Renal cortex interstitium (tissue), 15 donors: ENCODE measurements at places on chromosomes 11 and 22. TPM values are rescaled to one million over a fixed set of nuclear protein-coding genes. Genes with fewer than 3 reads are reported as not detected.

GRCh38 chr11:22582151-22582410, 43.5 kb downstream of the FANCF start:
- DNase-seq: no peak

GRCh38 chr22:32803020-32803737, 1.7 kb downstream of the TIMP3 start:
- DNase-seq: no peak

DNA sequence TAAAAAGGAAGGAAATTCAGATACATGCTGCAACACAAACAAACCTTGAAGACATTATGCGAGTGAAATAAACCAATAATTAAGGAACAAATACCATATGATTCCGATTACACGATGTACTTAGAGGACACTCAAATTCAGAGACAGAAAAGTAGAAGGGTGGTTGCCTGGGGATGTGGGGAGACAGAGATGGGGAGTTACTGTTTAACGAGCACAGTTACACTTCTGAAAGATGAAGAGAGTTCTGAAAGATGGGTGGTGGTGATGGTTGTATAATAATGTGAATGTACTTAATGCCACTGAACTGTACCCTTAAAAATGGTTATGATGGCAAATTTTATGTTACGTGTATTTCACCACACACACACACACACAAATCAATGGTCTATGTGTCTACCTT, 14.7 kb downstream of the ZBTB44 start:
- DNase-seq: no peak

- no peak for DNase-seq
These were observed 478.2 kb downstream of the BUD13 start for GRCh38 chr11:116294630-116295029.

DNA sequence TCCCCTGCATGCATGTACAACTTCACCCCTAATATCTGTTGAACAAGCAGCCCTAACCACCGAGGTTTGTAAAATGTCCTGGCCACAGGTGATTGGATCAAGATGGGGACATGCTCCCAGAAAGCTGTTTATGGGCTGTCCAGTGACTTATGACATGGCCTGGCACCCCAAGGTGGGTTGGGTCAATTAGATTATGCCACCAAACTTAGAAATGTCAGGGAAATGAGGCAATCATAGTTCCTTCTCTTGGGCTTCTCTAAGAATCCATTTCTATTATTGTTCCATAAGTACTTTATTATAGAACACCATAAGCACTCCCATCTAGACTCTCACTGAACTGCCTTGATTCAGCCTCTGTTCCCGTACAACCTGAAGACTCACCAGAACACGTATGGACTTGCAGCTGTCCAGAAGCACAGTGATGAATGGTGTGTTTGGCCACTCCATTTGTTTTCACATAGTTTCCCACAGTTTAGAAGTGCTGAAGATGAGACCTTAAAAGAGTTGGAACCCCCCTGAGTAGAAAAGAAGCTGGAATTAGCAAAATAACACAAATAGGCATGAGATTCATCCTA, 45.5 kb upstream of the OLFML1 start:
- DNase-seq: no peak

Gene CD59
- polyA plus RNA-seq: 244 TPM

Gene MMP11
- 21.6 TPM for polyA plus RNA-seq

Gene LRRC4C
- polyA plus RNA-seq: 12.7 TPM

DNA sequence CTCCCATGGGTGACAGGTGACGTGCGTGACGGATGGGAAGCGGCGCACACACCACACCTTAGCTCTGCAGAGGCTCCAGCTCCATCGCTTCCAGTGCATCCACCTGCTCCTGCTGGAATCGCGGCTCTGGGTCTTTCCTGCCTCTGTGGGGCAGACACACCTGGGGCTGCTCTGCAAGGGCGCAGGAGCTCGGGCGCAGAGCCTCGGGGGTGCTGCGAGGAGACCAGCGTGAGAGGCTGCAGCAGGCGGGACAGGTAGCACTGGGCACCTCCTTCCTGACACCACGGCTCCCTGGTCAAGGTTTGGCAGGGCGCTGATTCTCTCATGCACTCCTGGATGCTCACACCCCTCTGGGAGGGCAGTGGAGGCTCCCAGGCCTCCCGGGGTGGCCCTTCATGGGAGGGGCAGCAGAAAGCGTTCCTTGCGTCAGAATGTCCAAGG, 1494.3 kb downstream of the BRD1 start:
- no peak for DNase-seq

Gene APOBEC3C
- 10.6 TPM for polyA plus RNA-seq

DNA sequence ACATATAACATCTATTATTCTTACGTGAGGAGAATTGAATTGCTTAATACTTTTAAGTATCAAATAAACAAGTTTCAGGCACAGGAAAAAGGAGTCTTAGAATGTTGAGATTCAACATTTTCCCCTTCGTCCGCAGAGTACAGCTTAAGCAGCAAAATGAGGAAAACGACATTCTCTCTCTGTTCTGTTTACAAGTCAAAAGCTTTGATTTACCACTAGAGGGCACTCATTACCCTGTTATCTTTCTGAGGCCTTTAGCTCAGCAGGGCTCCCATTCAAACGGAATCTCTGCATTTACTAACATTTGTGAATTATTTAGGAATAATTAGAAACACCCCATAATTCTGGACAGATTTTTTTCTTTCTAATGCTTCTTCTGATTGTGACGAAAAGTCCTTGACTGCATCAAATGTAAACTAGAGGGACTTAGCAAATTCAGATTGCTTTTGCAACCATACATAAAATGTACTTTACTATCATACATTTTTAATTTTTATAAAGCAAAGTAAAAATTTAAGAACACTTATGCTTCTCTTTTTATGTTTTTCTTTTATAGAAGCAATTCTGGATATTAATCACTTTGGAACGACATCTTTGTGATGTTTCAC, 75.0 kb downstream of the JRKL start:
- DNase-seq: peak; percentile 57

Gene POLD3
- 35.3 TPM for polyA plus RNA-seq

Gene GAL
- 0.33 TPM for polyA plus RNA-seq

Gene MRGPRX3
- polyA plus RNA-seq: not detected

- no peak for DNase-seq
These were observed 205.2 kb upstream of the KIRREL3 start for GRCh38 chr11:127205688-127206217.

- DNase-seq: no peak
These were observed 3.5 kb downstream of the INPP5J start for GRCh38 chr22:31126128-31126868.

Gene GUCY1A2
- 3.0 TPM for polyA plus RNA-seq

- no peak for DNase-seq
These were observed 12.4 kb downstream of the MYH9 start for GRCh38 chr22:36375071-36375980.

Gene MAJIN
- 1.1 TPM for polyA plus RNA-seq

Gene TMEM109
- polyA plus RNA-seq: 80.1 TPM

- no peak for DNase-seq
These were observed 591.8 kb upstream of the KIRREL3 start for GRCh38 chr11:127592371-127592770.

DNA sequence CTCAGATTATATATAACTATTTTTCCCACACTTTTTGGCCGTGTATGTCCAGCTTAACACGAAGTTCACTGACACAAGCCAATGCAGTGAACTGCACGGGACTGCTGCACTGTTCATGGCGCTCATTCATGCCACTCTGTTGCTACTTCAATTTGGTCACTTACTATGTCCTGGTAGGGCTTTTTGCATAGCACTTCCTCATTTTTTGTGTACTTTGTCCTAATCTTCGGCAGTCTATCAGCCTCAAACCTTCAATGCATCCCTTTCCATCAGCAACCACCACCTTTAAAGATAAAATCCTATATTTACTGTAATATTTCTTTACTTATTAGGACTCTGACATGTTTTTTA, 18.7 kb upstream of the ARHGAP32 start:
- DNase-seq: no peak

Gene TMPRSS5
- 2.5 TPM for polyA plus RNA-seq

GRCh38 chr11:119685111-119685746, 43.8 kb downstream of the NECTIN1 start:
- DNase-seq: no peak

GRCh38 chr11:64484191-64485022, 106.6 kb upstream of the SLC22A12 start:
- DNase-seq: no peak

Gene PNPLA3
- 2.1 TPM for polyA plus RNA-seq

Gene PARVG
- polyA plus RNA-seq: 2.4 TPM

Gene NCF4
- 3.4 TPM for polyA plus RNA-seq

Gene OR6A2
- 0.05 TPM for polyA plus RNA-seq

DNA sequence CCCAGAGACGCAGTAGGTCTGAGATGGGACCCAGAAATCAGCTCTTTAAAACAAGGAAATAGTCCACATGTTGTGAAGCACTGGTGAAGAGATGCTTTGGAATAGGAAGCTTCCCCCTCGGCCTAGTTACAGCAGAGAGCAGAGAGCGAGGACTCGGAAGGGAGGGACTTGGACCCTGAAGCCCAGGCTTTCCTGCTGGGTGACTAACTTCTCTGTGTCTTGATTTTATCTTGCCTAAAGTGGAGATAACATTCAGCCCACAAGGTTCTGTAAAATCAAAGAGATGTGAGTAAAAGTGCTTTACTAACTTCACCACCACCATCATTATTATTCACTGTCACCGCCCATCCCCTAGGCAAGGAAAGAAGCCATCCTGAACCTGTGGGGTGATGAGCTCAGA, 58.4 kb downstream of the THAP12 start:
- DNase-seq: no peak

- DNase-seq: no peak
These were observed 50.4 kb downstream of the FCHSD2 start for GRCh38 chr11:73091521-73092305.

DNA sequence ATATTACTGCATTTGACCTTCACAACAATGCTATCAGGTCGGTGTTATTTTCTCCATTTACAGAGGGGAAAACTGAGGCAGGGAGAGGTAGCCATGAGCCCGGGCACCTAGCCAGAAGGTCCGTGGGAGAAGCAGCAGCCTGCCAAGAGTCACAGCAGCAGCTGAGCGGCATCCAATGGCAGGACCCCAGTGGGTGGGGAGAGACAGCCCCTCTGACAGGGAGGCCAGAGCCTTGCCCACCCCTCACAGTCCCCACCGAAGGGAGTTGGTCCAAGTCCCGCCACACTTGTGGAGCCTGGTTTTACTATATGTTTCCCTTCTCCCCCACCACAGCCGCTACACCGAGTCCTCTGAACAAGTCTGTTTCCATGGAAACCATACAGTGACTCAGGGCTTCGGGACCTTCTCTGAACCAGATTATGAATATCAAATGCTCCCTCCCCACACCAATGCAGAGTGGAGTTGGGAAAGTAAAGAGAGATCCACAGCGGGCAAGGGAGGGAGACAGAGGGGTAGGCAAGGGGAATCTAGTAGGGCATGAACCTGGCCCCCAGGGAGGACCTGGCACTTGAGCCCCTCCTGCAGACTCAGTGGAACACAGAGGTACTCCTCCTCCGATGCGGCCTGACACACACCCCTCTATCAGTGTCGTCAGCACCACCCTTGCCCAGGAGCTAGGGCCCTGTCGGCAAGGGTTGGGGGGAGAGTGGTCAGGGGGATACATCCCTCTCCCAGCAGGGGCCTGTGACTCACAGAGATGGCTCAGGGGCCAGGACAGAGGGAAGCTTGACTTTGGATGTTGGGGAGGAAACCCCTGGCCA, 2.5 kb downstream of the CHST1 start:
- peak; percentile 57 for DNase-seq

GRCh38 chr22:24801901-24802465, 4.0 kb upstream of the SGSM1 start:
- no peak for DNase-seq

Gene GPHA2
- polyA plus RNA-seq: 1.6 TPM

DNA sequence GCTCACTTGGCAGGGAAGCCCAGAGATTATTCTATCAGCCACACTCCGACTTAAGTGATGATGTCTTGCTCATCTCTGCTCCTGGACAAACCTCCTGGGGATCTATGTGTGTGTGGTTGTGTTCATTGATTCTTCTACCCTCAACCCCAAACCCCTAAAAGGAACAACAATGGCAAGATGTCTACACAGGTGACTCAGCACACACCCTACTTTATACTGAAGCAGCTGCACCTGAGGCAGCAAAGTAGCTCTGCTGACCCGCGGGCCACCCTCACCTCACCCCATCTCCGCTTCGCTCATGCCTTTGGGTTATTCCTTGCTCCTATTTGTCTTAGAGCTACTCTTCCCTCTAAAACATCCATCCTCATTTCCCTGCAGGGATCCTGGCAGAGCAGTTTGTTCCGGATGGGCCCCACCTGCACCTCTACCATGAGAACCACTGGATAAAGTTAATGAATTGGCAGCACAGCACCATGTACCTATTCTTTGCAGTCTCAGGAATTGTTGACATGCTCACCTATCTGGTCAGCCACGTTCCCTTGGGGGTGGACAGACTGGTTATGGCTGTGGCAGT, 38.7 kb downstream of the TMEM45B start:
- DNase-seq: no peak

Gene ASCL2
- polyA plus RNA-seq: 3.8 TPM

DNA sequence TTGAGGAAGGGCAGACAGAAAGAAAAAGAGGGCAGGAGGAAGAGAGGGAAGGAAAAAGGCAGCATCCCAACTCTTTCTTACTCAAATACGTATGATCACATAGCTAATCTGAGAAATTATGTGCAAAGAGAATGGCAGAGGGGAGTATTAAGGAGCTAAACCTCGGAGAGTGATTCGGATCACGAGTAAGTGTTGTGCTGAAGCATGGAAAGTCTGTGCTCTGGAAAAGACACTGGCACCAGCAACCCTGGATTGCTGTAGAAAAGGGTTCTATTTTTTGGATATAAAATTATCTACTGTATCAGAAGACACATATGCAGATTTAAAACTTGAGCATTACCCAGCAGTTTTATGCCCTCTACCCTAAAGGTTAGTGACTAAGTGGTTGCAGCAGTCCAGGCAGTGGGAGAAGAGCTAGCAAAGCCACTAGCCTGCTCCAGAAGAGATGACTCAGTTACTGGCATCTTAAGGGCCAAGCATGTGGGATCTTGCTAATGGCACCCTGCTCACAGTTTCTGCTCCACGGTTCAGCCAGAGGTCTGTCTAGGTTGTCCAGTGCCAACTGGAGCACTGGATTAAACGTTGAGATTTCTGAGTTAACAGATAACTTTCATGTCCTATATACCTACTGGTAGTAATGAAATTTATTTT, 151.7 kb downstream of the SWAP70 start:
- no peak for DNase-seq

GRCh38 chr22:42608136-42608822, 6.4 kb downstream of the POLDIP3 start:
- DNase-seq: no peak

Gene APOA1
- polyA plus RNA-seq: 91.2 TPM

DNA sequence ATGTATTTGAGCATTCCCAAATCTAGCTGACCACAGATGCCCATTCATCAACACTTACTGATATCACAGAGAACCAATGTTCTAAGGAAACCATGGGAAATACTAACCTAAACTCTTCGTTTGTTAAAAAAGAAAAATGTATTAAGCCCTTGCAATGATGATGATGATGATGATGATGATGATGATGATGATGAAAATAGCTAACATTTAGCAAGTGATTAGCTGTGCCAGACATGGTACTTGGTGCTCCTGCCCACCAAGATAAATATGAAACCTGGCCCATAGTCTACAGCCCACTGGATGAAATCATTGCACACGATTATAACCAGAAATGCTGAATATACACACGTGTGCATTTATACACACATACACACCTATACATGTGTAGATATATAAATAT, 37.5 kb downstream of the SMCO4 start:
- no peak for DNase-seq
